Endothelial cell (in vitro differentiated cells): ENCODE measurements at places on chromosomes 2 and 18.

GRCh38 chr2:201807452-201807999 is 1.2 kb downstream of the CDK15 start:
- DNase-seq: no peak

GRCh38 chr2:197090742-197091367 is 164.3 kb upstream of the PGAP1 start:
- DNase-seq: no peak

- DNase-seq: peak; percentile 63
Observed at GRCh38 chr2:158745067-158745865, 49.9 kb upstream of the DAPL1 start.

DNA sequence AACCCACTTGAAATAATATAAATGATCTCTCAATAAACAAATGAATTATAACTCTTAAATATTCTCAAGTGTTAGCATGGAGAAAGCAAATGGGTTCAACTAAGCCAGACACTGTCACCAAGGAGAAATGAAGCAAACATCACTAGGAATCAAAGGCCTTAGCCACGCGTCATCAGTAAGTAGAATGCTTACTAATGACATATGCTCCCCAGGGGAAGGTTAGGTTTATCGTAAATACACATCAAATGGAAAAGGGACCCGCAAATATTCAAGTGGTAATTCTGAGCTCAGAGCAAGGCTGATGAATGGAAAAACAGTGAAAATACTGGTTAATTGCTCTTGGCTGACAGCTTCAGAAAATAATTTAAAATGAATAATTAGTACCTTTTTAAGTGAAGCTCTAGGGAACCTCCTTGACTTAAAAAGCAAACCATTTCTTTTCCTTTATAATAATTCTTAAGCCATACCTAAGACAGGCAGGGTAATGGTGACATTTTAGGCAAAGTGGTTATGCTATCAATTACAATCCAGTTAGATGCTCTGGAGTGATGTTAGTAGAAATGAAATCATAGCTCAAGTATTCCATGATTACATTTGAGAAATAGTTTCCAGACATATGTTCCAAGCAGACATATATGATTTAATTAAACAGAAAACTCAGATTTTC is 101.5 kb downstream of the ALPK2 start:
- DNase-seq: no peak

- no peak for DNase-seq
Observed at GRCh38 chr18:77377813-77378212, 128.2 kb downstream of the GALR1 start.

GRCh38 chr2:205730191-205730590 is 47.9 kb downstream of the NRP2 start:
- no peak for DNase-seq

DNA sequence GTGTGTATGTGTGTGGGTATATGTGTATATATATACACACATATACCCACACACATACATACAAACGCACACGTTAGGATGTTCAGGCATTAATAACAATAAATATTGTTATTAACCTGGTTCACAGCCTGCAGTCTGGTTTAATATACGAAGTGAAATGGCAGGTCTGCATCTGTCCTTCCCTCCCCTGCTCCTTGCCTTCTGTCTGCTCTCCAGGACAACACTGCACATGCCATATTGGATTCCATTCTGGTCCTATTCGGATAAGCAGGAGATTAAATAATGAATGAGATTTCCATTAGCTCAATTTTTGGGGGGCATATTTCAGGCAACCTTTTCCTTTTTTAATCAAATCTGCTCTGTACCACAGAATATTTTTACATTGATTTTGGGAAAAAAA is 158.0 kb downstream of the CELF4 start:
- DNase-seq: no peak

- no peak for DNase-seq
Observed at GRCh38 chr2:129975016-129975774, 4.3 kb upstream of the RAB6C start.

DNA sequence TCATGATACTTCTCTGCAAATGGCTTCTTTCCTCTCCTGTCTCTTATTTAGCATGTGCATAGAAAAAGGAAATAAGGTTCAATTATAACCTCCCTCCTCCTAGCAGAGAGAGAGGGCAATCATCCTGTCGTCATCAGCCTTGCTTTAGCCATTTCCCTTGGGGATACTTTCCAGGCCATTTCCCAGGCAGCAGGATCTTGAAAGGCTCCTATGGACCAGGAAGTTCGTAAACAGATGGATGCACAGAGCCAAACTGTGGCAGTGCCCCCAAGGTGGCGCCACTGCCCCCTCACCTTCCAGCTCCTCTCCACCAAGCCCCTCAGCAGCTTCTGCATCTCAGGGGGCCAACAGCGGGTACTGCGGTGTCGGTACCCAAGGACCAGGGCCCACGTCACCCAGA is 157.4 kb downstream of the DTNA start:
- peak; percentile 53 for DNase-seq

GRCh38 chr2:73611193-73611592 is 31.0 kb downstream of the NAT8 start:
- no peak for DNase-seq

DNA sequence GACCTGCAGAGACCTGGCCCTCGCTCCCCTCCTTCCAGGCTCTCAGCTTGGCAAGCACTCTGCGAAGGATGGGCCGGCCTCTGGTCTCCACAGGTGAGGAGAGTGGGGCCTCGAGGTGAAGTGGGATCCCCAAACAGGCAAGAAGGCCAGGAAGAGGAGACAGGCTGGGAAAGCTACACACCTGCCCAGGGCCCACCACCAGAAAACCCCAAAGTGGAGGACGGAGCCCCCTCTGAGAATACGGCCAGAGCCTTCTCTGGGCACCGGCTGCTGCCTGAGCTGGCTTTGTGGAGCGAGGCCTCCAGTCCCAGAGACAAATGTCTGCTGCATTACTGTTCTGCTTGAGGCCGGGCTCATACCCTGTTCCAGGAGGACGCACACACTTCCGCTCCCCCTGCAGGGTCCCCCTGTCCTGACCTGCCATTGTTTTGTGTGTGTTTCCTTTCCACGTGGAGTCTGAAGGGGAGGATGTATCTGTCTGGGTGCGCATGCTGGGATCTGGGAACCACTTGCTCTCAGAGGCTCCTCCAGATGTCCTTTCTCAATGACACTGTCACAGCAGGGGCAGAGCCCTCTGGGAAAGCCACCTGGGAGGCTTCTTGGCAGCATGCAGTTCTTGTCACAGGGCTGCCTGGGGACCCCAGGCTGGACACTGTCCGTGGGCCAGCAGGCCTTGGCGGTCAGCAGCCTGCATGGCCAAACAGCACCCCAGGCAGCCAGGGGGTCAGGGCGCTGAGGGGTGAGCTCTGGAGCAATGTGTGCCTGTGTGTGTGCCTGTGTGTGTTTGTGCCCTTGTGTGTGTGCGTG is 20.8 kb downstream of the KCNF1 start:
- peak; percentile 35 for DNase-seq

- DNase-seq: no peak
Observed at GRCh38 chr18:80225685-80226084, 21.6 kb downstream of the PARD6G start.

- peak; percentile 43 for DNase-seq
Observed at GRCh38 chr2:65430603-65431420, 1.6 kb downstream of the SPRED2 start.

GRCh38 chr2:127072396-127072795 is 34.6 kb downstream of the BIN1 start:
- no peak for DNase-seq

GRCh38 chr2:216583147-216583546 is 50.1 kb upstream of the IGFBP2 start:
- no peak for DNase-seq

- no peak for DNase-seq
Observed at GRCh38 chr18:55386545-55386944, 201.4 kb downstream of the TCF4 start.

GRCh38 chr2:190451561-190452176 is 43.5 kb downstream of the MFSD6 start:
- no peak for DNase-seq

- DNase-seq: peak; percentile 38
Observed at GRCh38 chr2:237967463-237967951, 693 bp downstream of the UBE2F start.

DNA sequence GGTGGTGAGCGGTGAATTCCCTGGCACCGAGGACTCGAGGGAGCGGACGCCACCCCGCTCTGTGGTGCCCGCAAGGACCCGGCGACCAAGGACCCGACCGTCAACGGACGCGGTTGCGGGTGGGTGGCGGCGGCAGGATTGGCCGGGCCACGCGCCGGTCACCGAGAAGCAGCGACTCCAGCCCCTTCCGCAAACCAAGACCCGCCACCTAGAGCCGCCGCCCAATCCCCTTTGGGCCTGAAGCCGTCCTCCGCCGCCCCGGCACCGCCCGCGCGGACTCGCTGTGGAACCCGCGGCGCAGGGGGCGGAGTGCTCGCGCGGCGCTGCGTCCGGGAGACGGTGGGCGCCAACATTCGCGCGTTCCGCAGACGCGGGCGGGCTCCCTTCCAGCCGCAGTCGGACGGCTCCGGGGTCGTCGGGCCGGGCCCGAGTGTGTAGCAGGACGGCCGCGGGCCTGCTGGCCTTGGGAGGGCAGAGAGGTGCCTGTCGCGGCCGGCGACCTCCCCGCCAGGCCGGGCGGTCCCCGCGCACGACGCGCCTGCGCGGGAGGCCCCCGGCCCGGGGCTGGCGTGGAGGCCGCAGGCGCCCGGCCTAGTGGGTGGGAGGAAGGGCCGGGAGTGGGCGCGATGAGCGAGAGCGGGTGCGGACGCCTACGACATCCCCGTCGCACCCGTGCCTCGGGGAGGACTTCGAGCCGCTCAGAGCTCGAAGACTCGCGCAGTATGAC is at the start of the genes FAM228B and PFN4:
FAM228B (plus strand) TSS at position 275 of the 727 bp plus-strand sequence. CDS start 893 bp downstream, outside the sequence.
PFN4 (minus strand) TSS at position 140 of the 727 bp plus-strand sequence. CDS start 799 bp downstream, outside the sequence.
- peak; percentile 65 for DNase-seq

- DNase-seq: no peak
Observed at GRCh38 chr2:205115511-205115910, 566.8 kb upstream of the NRP2 start.

DNA sequence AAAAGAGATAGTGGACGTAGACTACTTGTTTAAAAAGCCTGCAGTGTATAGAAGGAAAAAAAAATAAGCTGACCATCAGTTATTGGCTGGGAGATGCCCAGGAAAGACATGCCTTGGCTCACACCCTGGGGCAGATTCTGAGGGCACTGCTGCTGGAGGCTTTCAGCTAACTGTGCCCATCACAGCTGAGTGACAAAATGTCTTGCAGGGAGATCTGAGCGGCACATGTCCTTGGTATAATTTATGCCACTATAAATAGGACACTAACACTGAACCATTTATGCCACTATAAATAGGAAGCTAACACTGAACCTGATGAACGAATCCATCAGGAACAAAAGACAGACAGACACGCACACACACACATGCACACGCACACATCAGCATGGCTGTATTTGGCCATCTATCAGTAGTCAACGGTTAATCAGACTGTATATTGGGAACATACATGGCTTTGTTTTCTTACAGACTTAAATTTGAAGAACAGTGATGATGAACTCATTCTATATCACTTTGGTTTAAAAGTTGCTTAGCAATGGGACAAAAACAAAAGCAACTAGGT is 68.2 kb upstream of the NOSTRIN start:
- DNase-seq: no peak

DNA sequence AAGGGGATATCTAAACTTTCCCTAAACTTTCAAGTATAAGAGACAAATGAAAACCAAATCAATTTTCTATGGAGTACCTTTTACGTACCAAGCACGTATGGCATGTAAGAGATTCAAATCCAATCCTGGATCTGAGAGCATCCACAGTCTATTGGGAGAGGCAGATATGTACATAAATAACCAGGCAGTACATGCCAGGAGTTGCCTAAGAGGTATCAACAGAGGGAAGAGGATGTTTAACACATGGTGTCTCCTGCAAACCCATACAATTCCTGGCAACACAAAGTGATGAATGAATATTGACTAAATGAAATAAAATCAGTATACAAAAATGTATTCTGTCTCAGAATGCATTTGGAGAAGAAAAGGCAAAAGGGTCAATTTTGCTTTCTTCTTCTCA is 116.6 kb downstream of the PIGN start:
- DNase-seq: no peak

GRCh38 chr2:120275617-120276400 is 23.2 kb downstream of the RALB start:
- DNase-seq: no peak

DNA sequence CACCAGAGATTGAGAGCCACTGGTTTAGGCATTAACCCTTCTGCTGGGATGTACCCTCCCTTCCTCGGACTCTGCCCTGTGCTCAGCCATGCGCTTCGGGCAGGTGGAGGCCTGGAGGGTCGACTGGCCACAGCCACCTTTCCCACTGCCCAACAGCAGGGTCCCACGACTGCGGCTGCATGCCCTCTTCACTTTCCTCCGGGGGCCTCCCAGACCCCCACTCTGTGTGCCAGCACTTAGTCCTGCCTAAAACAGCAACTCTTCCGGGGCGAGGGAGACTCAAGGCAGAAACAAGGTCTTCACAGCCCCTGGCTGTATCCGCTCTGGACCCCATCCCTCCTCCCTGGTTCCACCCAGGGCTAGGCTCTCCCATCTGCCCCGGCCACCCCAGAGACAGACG is 31.3 kb upstream of the BIN1 start:
- no peak for DNase-seq

- no peak for DNase-seq
Observed at GRCh38 chr2:134178138-134178877, 75.6 kb upstream of the MGAT5 start.

DNA sequence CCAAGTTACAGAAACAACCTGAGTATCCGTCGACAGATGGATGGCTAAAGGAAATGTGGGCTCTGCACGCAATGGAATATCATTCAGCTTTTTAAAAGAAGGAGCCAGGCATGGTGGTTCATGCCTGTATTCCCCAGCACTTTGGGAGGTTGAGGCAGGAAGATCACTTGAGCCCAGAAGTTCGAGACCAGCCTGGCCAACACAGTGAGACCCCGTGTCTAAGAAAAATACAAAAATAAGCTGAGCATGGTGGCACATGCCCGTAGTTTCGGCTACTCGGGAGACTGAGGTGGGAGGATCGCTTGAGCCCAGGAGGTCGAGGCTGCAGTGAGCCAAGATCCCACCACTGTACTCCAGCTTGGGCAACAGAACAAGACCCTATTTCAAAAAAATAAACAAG is 34.3 kb downstream of the TCF7L1 start:
- no peak for DNase-seq

DNA sequence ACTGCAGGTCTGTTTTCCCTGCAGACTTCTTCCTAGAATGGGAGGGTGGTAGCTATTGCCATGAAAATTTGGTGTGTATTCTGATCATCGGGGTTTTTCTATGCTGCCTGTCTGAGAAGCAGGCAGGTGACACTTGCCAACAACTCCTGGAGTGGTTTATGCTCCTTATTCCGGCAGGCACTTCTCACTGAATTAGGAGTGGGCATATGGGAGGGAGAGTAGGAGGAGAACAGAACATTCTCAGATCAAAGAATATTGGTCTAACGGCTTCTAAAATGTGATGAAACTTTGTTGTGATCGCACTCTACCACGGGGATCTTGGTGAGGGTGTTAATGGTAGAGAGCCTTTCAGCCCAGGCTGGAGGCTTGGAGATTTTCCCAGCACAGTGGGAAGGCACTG is 480.8 kb downstream of the PLCL1 start:
- DNase-seq: no peak

- peak; percentile 39 for DNase-seq
Observed at GRCh38 chr2:152716805-152717227, 445 bp downstream of the PRPF40A start.
